ENCODE measurements at places on chromosomes 5 and 9. TPM values are rescaled to one million over a fixed set of nuclear protein-coding genes. Genes with fewer than 3 reads are reported as not detected.

TOMM5 gene
- 156 TPM for total RNA-seq

CCDC152 gene
- total RNA-seq, result 10.8 TPM

ADAMTSL2 gene
- total RNA-seq, result 0.11 TPM

C9orf50 gene
- total RNA-seq, result not detected

FPGS gene
- total RNA-seq, result 80.4 TPM

UBE2QL1 gene
- total RNA-seq, result not detected

RHOBTB3 gene
- 0.50 TPM for total RNA-seq

DBH gene
- not detected for total RNA-seq

GABRA6 gene
- not detected for total RNA-seq

SPINK6 gene
- total RNA-seq, result not detected

PGM5 gene
- total RNA-seq, result not detected

PCDHB10 gene
- not detected for total RNA-seq

BARX1 gene
- total RNA-seq, result 7.6 TPM

ALG2 gene
- 24.1 TPM for total RNA-seq

PCDHGB1 gene
- total RNA-seq, result not detected

FOXD4L5 gene
- not detected for total RNA-seq

LMNB1 gene
- total RNA-seq, result 198 TPM

POLR1E gene
- total RNA-seq, result 66.9 TPM

SMIM32 gene
- not detected for total RNA-seq

C5 gene
- 1.9 TPM for total RNA-seq

SPATA24 gene
- 4.3 TPM for total RNA-seq

SPINK7 gene
- total RNA-seq, result not detected

TAL2 gene
- not detected for total RNA-seq

RMRP gene
- 13,164 TPM for total RNA-seq

FOXD1 gene
- total RNA-seq, result 0.99 TPM

SUSD3 gene
- 34.6 TPM for total RNA-seq

FAM170A gene
- total RNA-seq, result not detected

ARHGEF39 gene
- 16.0 TPM for total RNA-seq

GZMA gene
- 17.8 TPM for total RNA-seq

ADRB2 gene
- total RNA-seq, result 0.98 TPM

ORM2 gene
- total RNA-seq, result not detected

ADAMTS6 gene
- 1.9 TPM for total RNA-seq

TAF11L10 gene
- not detected for total RNA-seq

SLC1A3 gene
- total RNA-seq, result 0.74 TPM

RNF183 gene
- total RNA-seq, result 0.27 TPM

ABCA1 gene
- 0.20 TPM for total RNA-seq

VAV2 gene
- 5.1 TPM for total RNA-seq

PCDHB16 gene
- total RNA-seq, result not detected

PWWP2A gene
- 16.0 TPM for total RNA-seq

ENTREP1 gene
- total RNA-seq, result not detected

SLC46A2 gene
- not detected for total RNA-seq

C9 gene
- not detected for total RNA-seq

CENPH gene
- 97.0 TPM for total RNA-seq
